NCI-H2081 treated with DMSO at 0.1 percent for 48 hours (cell line): ENCODE measurements at places on chromosomes 3 and 15.

DNA sequence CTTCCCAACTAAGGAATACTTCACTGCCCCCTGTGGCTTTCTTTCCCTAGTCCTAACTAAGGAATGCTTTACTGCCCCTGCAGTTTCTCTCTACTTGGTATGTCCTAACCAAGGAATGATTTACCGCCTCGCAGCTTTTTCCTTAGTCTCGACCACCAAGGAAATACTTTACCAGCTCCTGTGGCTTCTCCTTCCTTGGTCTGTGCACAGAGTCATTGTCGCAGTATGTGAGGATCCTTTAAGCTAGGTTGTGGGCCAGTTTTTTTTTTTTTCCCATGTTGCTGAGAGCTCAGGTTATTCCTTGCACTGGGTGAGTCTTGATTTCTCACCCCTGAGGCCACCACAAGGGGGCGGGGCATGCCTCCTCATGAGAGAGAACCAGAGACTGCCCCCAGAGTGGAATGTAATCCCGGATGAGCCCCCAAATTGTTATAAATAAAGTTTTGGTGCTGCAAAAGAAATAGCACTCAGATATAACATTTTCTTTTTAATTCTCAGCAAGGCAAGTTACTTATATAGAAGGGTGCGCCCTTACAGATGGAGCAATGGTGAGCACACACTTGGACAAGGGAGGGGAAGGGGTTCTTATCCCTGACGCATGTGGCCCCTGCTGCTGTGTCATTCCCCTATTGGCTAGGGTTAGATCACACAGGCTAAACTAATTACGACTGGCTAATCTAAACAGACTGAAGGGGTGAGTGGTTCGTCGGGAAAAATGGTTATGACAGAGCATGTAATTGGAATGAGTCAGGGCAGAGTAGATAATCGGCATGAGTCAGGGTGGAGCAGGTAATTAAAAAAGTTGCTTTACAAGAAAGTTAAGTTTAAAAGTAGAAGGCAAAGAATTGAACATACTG, 27.0 kb downstream of the NDUFB4 start:
- DNase-seq = no peak

DNA sequence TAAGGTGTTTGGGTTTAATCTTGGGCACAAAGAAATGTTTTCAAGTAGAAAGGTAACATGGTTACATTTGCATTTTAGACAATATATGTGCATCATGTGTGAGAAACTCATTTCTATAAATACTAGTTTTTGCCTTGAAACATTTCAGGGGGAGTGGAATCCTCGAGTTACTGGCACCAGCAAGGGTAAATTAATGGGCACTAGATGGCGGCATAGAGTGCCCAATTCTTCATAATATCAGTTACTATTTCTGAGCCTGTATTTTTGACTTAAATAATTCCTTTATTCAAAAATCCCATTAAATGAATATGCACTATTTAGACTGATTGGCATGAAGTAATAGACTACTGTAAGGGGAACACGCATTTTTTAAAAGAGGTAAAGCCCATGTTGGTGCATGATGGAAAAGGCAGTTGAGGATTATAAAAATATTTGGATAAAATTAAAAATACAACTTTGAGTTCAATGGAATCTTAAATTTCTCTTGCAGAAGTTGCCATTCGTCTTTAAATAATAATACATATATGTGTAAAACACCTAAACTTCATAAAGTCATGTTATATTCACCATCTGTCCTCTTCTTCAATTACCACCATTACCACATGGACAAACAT, 106.3 kb downstream of the ZBTB20 start:
- no peak for DNase-seq

- no peak for DNase-seq
Measured at GRCh38 chr15:68114356-68114755, 60.2 kb downstream of the PIAS1 start.

GRCh38 chr3:69085168-69085832, 563 bp downstream of the ARL6IP5 start:
- no peak for DNase-seq

- DNase-seq = no peak
Measured at GRCh38 chr15:26295336-26296085, 432.4 kb upstream of the ATP10A start.

DNA sequence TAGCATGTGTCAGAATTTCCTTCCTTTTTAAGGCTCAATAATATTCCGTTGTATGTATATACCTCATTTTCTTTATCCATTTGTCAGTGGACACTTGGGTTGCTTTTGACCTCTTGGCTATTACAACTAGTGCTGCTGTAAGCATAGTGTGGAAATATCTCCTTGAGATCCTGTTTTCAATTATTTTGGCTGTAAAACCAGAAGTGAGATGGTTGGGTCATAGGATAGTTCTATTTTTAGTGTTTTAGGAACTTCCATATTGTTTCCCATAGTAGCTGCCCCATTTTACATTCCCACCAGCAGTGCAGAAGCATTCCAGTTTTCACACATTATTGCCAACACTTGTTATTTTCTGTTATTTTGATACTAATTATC, 70.4 kb upstream of the C15orf39 start:
- DNase-seq = no peak

- no peak for DNase-seq
Measured at GRCh38 chr3:42451546-42452230, 41.3 kb upstream of the LYZL4 start.

GRCh38 chr15:66878761-66879160, 176.7 kb downstream of the SMAD6 start:
- no peak for DNase-seq

- no peak for DNase-seq
Measured at GRCh38 chr3:63908776-63909175, 3.4 kb downstream of the SCAANT1 start.

DNA sequence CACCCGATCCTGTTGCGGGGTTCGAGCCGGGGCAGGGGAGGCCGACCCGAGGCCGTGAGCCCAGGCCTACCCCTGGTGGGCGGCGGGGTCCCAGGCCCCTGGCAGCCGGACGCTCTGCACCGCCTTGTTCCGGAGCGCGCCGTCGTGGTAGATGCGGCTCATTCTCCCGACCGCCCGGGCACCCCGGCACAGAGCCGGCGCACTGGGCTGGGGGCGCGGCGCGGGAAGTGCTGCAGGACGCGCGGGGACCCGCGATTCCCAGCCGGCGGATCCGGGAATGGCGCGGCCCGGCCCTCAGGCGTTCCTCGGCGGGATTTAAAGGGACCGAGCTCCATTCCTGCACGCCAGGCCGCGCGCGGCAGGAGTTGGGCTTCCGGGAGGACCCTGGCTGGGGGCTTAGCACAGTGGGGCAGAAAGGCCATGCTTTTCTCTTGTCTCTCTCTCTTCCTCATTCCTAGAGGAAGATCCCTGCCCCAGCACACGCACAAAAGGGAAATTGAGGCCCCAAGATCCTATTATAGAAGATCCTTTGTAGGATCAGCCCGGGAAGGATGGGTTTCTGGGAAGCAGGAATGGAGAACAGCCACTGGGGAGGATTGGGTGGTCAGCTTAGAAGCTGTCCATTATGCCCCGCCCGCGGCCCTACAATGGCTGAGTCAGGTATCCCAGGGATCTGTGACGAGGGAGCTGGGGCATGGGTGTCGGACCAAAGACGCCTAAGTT, at the start of gene ARPIN:
Gene ARPIN (minus strand): TSS at position 279 of the 723 bp plus-strand sequence. CDS start 117 bp downstream, at position 162.
- no peak for DNase-seq

- DNase-seq = no peak
Measured at GRCh38 chr15:67762610-67763368, 62.5 kb upstream of the SKOR1 start.

DNA sequence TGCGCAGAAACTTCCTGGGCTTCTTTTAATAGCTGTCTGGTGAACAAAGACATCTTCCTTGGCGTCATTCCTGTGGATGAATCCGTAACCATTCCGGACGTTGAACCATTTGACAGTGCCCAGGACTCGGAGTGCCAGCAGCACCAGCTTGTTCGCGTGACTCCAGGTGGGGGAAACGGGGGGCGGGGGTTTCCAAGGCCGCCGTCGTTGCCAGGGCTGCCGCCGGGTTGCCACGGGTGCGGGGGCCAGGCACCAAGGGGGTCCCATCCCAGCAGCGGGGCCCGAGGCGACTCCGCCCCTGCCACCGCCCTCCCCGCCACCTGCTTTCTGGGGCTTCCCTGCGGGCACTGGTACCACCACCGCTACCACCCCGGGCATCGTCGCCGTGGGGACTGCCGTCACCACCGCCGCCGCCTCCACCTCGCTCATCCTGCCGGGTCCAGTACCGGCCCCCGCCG, 22.8 kb downstream of the RGMA start:
- no peak for DNase-seq

DNA sequence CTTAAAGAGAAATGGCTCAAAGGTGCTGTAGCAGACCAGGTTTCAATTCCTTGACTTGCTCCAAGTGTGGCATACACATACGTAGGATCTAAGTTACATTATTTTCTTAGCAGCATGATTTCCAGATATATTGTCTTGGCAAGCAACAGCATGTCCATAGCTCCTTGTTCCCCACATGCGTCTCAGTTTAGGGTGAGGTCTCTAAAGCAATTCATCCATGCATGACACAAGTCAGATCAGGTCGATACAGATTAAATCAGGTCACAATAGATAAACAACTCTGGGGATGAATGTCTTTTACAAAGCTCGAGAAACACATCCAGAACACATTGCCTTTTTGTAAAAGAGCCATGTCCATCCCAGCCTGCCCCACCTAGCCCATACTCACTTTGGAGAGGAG, 108.9 kb upstream of the ABHD17C start:
- no peak for DNase-seq

DNA sequence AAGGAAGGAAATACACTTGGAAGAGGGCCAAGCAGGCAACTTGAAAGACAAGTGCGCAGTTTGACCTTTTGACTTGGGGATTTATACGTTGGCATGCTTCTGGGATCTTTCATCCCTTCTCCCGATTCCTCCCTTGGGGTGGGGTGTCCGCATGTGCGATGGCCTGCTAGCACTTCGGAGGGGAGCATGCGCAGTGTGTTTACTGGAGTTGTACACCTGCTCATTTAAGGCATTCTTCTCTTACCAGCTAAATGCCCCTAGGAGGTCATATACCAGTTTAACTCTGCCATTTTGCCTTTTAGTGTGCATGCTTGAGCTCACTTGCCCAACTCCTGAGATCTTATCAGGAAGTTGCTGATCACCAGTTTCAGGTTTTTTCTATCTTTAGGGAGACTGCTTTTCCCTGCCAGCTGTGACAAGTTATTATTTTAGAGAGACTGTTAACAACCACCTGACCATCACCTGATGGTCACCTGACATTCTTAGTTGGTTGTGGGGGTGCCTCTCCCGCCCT, 63.5 kb downstream of the BFSP2 start:
- DNase-seq = no peak

DNA sequence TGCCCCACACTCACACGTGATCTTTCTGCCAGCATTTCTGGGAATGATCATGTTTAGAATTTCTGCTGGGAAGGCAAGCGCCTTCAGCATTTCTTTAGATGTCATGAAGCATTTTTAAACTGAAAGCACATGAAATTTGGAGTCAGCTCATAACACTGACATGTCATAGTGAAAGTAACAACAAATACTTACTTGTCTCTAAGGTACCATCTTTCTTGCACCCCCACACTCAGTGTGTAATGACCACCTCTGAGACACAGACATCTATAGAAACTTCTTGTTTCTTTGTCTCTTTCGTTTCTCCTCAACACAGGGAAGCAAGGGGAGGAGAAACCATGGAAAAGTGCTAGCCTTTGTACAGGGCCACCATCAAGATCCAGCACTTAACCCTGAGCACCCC, 171.7 kb downstream of the RORA start:
- DNase-seq = no peak

- DNase-seq = no peak
Measured at GRCh38 chr15:70156671-70157271, 59.1 kb upstream of the TLE3 start.

GRCh38 chr15:89372069-89372935, 37.7 kb upstream of the POLG start:
- DNase-seq = no peak

GRCh38 chr15:101070502-101071273, 151.5 kb downstream of the LRRK1 start:
- no peak for DNase-seq
